Neuronal stem cell (in vitro differentiated cells): ENCODE measurements at places on chromosomes 16 and 17.

GRCh38 chr16:7731141-7731540 lies 398.5 kb downstream of the RBFOX1 start:
- DNase-seq = no peak

- DNase-seq = no peak
Measured at GRCh38 chr16:85605912-85606841, 6.9 kb upstream of the GSE1 start.

DNA sequence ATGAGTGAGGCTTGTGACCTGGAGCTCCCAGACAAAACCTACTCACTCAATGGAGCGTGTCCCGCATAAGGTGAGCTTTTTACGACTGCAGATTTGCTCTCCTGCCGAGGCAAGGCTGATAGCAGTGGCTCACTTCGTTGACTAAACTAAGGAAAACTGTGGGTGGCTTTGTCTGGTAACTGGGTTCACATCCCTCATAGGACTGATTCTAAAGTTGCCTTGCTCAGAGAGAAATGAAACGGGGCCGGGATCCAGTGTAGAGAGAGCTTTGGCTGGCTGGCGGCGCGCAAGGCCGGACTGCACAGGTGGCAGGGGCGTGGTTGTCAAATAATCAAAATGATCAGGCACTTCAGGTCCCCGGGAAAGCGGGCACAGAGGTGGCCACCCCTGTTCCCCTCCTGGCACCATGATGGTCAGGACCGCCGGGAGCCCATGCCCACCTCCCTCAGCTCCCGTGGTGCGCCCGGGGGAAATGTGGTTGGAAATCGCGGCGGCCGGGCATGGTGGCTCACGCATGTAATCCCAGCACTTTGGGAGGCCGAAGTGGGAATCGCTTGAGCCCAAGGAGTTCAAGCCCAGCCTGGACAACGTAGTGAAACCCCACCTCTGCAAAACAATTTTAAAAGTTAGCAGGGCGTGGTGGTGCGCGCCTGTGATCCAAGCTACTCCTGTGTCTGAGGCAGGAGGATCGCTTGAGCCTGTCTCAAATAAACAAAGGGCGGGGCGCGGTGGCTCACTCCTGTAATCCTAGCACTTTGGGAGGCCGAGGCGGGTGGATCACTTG lies 26.6 kb upstream of the OR1F1 start:
- DNase-seq = no peak

DNA sequence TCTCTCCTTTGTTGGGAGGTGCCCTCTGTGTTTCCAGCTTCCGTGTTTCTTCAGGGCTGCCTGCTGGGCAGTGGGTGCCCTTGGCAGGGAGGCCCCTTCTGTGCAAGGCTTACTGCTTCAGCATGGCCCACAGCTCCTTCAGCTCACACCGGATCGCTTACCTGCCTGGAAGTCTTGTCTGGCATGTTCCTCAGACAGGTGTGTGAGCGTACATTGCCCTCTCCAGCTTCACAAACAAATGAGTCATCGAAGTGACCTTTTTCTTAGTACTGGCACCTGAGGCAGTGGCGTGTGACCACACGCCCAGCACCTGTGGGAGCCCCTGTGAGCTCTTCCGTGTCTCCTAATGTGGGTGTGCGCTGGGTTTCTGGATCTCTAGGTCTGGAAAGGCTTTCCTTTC lies 3.5 kb downstream of the RAB40C start:
- no peak for DNase-seq

DNA sequence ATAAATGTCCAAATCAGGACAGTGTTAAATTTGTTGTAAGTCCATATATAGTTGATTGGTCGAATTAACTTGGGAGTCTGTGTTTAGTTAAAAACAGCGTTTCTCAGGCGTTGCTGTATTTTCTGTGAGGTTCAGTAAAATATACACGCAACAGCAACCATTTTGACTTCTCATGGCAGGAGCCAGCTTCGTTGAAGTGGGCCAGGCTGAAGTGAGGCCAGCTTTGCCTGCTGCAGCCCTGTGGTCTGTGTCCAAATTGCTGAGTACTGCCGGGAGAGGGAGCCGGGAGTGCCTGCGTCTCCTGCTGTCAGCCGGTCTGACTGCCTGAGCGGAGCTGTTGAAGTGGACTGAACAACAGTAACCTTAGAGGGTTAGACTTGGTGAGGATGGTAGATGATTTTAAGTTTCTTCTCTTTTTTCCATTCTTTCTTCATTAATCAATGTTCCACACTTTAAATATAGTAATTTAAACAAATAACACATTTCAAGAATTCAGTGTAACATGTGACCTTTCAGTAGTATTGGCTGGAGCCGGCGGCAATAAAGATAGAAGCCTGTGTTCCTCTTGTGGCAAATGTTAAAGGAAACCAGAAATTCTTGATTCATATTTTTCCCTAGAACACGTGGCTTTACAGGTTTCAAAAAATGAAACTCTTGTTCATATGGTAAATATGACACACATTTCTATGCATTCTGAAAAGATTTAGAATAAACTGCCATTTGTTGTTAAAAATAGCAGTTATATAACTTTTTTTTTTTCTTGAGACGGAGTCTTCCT lies 37.0 kb upstream of the ZNF750 start:
- DNase-seq = no peak

GRCh38 chr16:8885674-8886592 lies 3.8 kb downstream of the LITAFD start:
- no peak for DNase-seq

GRCh38 chr16:75227361-75228142 lies 8.8 kb downstream of the CTRB1 start:
- no peak for DNase-seq
